ENCODE measurements at places on chromosomes 1 and 21.

- no peak for DNase-seq
Measured at GRCh38 chr1:112188611-112189010, 199.1 kb upstream of the KCND3 start.

DNA sequence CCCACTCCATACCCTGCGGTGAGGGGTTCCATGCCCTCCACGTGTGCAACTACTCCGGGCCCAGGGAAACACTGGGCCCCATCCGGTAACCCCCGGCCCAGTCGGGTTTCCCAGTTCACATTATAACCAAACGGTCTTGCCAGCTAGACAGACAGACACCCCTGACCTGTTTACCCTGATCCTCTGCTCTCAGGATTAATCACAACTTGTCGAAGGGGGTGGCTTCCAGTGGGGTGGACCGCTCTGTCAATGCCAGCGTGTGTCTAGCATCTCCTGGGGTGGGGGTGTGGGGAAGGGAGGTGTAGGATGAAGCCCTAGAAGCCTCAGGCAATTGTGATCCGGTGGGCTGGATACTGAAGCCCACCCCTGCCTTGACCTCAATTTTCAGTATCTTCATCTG lies 4.6 kb upstream of the OLIG2 start:
- no peak for DNase-seq

DNA sequence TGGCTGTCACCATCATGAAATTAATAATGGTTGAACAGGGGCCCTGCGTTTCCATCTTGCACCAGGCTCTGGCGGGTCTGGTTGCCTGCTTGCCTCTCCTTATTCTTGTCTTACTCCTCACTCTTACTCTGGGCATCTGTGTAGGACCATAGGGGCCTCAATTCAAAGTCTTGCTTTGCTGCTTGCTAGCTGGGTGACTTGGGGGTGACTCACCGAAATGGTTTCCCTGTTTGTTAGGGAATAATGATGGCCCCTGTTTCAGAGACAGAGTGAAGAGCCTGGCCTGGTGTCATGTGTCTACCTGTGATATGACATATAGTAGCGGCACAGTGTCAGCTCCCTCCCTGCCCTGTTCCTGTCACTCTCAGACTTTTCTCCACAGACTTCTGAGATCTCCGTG lies 24.6 kb downstream of the KCNC4 start:
- no peak for DNase-seq

DNA sequence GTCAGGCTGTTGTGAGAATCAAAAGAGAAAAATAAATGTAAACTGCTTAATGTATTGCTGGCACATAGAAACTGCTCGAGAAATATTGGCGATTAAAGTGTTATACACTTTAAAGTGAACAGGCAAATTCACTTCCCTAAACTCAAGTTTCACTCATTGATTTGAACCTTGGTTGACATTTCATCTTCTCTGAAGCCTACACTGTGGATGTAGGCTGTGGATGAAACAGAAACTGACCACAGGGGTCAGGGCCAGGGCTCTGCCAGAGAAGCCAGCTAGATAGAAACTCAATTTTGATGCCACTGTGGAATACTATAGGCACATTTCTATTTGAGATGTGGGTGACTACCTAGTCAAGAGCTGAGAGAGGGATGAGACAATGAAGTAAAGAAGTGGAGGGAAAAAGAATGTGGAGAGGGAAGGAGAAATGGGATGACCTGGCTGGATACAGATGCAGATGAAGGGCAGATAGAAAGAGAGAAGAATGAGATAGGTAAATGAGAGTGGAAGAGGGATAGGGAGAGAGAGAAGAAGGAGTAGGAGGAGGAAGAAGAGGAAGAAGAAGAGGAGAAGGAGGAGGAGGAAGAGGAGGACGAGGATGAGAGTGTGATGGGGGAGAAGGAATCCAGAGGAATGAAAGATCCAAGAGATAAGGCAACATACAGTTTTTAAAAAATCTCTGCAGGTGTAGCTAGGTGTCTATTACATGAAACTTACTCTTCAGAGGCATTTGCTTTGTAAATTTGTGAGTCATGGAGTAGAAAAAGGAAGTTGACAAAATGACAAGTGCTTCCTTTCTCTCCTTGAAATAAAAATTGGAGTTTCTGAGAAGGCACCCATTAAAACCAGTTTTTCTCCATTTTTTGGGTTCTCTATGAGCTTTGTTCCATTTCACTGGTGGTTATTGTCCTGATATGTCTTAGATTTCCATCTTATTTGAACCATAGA lies 17.4 kb upstream of the CD1D start:
- DNase-seq, result no peak

DNA sequence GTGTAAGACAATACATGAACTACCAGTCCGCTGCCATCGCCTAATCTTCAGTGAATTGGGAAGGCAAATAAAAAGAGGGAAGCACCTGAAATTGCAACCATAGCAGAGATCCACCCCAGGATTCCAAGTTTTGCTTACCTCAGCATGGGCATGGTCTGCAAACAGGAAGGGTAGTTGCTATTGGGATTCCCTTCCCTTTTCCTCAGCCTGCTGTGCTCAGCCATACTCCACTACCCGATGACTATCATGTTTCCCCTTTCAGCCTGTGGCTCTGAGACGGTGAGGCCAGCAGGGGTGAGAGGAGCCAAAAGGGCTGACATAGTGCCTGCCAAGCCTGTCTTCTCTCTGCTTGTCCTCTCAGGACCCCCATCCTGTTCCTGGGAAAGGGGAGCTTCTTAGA lies 64.2 kb downstream of the GPR137B start:
- DNase-seq, result no peak

DNA sequence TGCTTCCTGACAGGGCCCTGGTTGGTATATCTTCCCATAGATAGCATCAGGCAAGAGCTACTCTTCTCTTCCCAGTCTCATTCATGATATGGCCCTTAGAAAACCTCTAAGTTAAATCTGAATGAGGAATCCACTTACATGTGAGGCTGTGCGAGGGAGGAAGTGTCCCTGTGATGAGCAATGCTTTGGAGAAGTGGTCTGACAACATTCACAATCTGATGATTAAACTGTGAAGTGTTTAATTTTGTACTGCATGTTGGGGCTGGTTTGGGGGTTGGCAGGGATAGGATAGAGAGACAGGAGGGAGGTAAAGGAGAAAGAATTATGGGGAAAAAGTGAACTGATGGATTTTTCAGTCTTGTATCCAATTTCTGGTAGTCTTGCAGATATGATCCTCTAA lies 421.2 kb upstream of the DAB1 start:
- DNase-seq, result no peak

GRCh38 chr21:17699524-17700189 lies 87.0 kb upstream of the BTG3 start:
- no peak for DNase-seq

- DNase-seq, result no peak
Measured at GRCh38 chr1:180581635-180582039, 22.9 kb downstream of the OVAAL start.

DNA sequence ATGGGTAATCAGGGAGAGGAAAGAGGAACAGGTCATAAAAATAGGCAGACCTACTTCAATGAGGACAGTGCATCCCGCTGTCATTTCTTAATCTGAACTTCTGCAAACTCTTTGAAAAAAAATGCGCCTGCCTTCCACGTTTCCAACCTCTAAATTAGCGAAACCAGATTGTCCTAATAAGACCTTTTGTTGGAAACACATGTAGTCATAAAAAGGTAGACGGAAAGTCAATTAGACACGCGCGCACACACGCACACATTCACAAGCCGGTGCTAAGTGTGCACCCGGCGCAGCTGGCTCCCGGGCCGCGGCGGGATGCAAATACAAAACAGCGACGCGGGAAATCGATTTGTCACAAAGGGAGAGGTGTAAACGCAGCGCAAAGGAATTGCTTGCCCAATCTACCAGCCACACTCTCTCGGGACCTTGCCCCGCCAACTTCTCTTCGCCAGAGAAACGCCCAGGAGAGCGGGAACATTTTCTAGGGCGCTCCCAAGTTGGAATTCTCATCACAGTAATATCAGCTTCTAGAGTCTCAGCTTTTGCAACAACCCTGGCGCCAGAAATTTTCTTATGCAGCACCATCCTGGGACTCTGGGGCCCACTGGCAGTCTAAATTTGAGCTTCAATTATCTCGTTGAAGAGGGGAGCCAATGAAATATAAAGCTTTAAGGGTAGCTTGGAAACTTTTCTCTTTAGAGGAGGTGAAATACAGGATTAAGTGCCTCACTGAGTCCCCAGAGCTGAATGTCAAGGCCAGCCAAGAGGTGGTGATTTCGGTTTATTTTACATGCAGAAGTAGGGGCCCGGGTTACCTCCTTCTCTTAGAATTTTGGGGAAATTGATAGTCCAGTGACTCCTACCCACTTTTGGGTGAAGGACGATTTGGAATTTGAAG lies 4.5 kb downstream of the PRRX1 start:
- DNase-seq, result no peak

DNA sequence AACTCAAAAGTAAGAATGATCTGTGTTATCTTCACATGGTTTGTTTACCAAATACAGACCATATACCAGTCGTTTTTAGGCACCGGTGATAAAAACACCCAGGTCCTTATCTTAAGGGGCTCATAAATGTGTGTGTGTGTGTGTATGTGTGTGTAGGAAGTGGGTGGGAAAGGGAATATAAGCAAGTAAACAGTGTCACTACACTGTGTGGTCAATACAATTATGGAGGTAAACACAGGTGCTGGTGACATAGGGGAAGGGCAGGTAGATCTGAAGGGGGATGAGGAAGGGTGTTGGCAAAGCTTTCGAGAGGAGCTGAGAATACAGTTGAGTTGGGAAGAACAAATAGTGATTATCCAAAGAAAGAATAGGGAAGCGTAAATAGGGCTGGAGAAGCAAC lies 19.1 kb upstream of the MRPS6 start:
- DNase-seq, result peak; percentile 82

Data from LNCaP clone FGC (cell line).